ENCODE measurements at places on chromosomes 1 and 21.
A peak's percentile ranks its signal among the peaks of the same experiment; 100 is the strongest.

- DNase-seq: no peak
Measured at GRCh38 chr1:179807691-179808485, 64.8 kb downstream of the FAM163A start.

DNA sequence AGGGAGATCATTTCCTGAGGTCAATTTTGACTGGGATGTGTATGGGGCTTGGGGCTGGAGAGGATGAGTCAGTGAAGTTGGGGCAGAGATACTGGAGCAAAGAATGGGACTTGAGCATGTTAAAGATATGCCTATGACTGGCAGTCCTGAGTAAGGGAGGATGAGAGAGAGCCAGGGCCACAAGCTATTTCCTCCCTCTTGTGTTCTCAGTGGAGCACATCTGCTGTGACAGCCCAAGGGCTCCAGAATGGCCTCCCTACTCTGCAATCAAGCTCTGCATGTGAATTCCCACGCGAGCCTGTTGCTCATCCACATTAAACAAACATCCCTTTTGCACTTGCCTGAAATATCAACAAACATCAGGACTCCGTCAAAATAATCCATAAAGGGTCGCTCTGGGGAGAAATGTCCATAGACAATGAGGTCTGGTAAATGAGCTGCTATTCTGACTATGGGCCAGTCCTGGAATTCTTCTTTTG, 9.2 kb downstream of the ADCY10 start:
- DNase-seq: no peak

DNA sequence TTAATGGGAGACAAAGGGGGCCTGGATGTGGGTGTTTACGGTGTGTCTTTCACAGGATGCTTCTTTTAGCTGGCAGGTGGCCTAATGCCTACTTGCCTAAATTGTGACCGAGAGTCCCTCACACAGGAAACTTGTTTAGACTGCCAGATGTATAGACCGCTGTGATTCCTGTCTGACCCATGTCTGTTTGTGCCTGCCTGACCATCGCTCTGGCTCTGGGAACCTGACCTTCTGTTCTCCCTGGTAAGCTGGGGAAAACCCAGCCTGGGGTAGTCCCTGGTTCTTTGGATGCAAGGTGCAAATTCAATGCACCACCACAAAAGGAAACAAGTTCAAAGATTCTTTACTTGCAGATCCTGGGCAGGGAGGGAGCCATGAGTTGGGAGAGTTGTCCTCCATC, 68.4 kb downstream of the DMRTA2 start:
- DNase-seq: no peak

DNA sequence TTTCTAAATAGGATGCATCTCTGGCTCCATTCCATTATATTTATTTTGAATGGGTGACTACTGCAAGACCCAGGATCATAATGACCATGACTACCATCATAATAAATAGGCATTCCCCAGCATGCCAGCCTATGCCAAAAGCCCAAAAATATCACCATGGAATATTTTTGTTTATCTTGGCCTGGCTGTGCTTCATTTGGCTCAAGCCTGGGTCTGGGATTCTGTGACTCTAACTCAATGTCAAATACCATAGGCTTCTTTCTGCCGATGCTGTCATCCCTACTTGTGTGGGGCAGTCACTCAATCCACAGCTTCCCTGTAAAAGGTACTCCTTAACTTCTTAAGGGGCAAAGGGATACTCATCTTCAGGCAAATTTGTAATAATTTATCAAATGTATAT, 66.6 kb downstream of the DIRAS3 start:
- no peak for DNase-seq

GRCh38 chr21:27359141-27359540, 392.3 kb upstream of the ADAMTS5 start:
- DNase-seq: no peak

DNA sequence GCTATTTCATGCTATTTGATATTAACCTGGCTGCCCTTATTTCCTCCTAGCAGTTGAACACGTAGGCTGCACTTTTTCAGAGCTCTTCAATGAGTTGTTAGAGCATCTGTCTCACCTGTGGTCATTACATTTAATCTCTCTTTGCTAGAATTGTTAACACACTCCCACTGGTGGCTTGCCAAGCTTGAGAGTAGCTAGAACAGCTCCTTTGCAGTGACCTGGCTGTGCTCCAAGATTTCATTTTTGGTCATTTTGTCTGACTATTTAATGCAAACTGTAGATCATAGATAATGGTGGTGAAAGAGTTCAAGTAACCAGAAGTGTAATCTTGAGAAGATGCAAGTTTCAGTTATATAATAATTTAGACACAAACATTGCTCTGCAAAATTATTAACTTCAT, 105.6 kb downstream of the LRRC7 start:
- DNase-seq: no peak

GRCh38 chr1:200258447-200259375, 151.1 kb downstream of the ZNF281 start:
- DNase-seq: no peak

- DNase-seq: no peak
Measured at GRCh38 chr1:15570861-15571260, 14.0 kb downstream of the AGMAT start.

GRCh38 chr1:50105433-50105832, 3.3 kb upstream of the ELAVL4 start:
- DNase-seq: no peak

DNA sequence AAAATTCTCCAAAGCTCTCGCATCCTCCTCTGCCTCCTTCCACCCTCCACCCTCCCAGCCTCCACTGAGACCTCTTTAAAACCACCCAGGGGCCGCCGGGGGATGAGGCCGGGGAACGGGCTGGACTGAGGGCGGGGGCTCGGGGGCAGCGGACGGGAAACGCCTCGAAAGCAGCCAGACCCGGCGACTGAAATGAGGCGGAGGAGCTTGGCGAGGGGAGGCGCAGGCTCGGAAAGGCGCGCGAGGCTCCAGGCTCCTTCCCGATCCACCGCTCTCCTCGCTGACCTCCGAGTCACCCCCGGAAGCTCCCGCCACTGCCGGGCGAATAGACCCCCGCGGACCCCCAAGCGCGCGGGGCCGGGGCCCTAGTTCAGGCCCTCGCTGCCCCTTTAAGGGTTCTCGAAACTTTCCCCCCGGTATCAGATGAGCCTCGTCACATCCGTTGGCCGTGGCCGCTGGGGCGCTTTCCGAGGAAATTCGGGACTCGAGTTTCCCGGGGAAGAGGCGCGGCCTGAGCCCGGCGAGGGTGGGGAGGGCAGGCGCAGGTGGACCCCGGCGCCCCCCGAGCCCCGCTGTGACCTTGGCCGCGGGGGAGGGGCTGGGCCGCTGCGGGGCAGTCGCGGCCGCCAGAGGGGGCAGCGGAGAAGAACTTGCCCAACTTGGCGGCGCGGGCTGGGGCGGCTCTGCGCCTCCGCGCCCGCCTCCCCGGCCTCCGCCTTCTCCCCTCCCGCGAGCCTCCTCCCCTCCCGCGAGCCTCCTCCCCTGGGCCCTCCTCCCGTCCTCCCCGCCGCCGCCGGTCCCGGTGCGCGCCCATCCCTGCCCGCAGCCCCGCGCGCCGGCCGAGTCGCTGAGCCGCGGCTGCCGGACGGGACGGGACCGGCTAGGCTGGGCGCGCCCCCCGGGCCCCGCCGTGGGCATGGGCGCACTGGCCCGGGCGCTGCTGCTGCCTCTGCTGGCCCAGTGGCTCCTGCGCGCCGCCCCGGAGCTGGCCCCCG, at the start of gene BACE2:
Gene BACE2 (plus strand): TSS at position 813 of the 995 bp plus-strand sequence. CDS start 104 bp downstream, at position 917.
- DNase-seq: no peak

DNA sequence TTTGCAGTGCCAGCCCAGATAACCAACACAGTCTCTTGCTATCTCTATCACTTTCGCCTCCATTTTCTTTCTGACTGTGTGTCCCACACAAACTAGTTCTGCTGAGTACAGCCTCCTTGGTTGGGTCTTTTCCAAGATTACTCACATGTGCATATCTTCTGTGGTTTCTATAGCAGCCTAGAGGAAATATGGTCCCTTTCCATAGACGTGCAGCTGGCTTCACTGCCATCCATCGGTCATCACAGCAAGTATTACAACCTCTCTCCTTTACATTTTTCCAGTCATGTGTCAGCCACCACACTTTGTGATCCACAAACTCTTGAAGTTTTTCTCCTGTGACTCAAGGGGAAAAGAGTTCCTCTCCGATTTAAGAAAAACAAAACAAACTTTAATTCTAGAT, 893.4 kb upstream of the ADGRL4 start:
- DNase-seq: no peak

GRCh38 chr1:16980473-16981268, at the start of gene MFAP2:
MFAP2 (minus strand) TSS chr1:16980620; CDS start chr1:16978273, 2,347 bp downstream.
- DNase-seq: no peak

DNA sequence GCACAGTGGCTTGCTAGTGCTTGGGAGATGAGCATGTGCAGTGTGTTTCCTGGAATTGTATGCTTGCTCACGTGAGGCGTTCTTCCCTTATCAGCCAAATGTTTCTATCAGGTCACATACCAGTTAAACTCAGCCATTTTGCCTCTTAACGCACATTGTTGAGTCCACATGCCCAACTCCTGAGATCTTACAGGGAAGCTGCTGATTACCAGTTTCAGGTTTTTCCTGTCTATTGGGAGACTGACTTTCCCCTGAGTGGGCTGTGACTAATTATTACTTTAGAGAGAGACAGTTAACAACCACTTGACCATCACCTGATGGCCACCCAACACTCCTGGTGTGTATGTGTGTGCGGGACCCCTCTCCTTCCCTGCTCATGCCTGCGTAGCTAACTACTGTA, 161.3 kb upstream of the PTGFR start:
- DNase-seq: no peak

GRCh38 chr1:85133565-85134159, 67.2 kb downstream of the SYDE2 start:
- no peak for DNase-seq

- DNase-seq: peak; percentile 85
Measured at GRCh38 chr1:84780000-84780716, 89.9 kb upstream of the SSX2IP start.

GRCh38 chr1:101587741-101588140, 350.9 kb downstream of the S1PR1 start:
- no peak for DNase-seq

DNA sequence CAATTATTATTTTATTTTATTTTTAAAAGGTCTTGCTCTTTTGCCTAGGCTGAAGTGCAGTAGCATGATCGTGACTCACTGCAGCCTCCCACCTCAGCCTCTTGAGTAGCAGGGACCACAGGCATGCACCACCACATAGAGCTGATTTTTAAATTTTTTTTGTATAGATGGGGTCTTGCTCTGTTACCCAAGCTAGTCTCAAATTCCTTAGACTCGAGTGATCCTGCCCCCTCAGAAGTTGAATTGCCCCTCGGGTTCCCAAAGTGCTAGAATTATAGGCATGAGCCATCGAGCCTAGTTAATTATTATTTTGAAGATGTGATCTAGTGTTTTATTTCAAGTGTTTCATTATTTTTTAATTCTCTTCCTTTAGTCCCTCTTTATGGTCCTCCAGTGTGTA, 12.2 kb downstream of the MSH4 start:
- DNase-seq: no peak

- DNase-seq: no peak
Measured at GRCh38 chr1:30422251-30422650, 301.1 kb downstream of the MATN1 start.

DNA sequence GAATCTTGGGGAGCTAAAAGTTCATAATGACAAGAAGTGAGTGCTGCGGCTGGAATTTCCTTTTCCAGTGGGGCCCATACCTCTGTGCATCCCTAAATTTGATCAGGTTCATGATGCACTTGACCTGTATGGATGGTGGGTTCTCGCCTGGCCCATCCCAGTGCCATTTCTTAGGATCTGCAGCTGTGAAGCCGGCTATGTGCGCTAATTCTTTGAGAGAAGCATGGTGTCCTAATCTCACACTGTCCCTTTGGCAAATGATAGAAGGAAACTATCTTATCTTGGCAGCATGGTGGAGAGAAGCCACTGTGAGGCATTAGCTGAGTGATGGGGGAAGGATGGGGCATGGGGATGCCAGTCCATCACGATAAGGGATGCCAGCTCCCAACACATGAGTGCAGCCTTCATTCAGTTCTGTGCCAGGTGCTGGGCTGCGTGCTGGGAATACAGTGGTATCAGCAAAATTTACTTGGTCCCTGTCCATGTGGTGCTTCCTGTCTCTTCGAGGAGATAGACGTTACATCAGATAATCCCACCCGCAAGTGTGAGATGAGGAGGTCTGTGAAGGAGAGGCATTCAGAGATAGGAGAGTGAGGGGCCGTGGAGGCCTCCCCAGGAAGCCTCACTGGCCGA, 30.5 kb downstream of the STUM start:
- DNase-seq: no peak

- no peak for DNase-seq
Measured at GRCh38 chr1:35122311-35122710, 43.1 kb downstream of the ZMYM1 start.

- no peak for DNase-seq
Measured at GRCh38 chr21:33367309-33367973, 35.8 kb upstream of the IFNGR2 start.

- no peak for DNase-seq
Measured at GRCh38 chr1:21271550-21271949, 18.7 kb downstream of the ECE1 start.

GRCh38 chr1:156337888-156338179, 258 bp downstream of the CCT3 start:
- no peak for DNase-seq

DNA sequence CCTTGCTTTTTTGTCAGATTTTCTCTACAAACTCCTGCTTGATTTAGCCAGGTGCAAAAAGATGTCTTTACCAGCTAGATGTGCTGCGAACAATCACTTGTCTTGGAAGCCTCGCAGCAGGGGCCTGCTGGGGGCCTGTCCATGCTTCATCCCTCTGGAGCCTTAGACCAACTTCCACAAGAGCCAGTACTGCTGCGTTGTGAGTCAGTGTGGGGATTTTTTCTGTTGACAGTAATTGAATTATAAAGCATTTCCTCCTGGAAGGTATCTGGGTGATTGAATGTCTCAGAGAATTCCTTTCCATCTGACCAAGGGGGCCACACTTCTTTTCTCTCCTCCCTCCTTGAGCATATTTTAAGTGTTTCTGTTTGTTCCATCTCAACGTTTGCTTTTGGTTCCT, 40.4 kb upstream of the LDLRAP1 start:
- DNase-seq: no peak

GRCh38 chr1:89550995-89551394, 26.4 kb downstream of the LRRC8B start:
- DNase-seq: no peak

- no peak for DNase-seq
Measured at GRCh38 chr1:41213341-41213740, 28.8 kb downstream of the SCMH1 start.

DNA sequence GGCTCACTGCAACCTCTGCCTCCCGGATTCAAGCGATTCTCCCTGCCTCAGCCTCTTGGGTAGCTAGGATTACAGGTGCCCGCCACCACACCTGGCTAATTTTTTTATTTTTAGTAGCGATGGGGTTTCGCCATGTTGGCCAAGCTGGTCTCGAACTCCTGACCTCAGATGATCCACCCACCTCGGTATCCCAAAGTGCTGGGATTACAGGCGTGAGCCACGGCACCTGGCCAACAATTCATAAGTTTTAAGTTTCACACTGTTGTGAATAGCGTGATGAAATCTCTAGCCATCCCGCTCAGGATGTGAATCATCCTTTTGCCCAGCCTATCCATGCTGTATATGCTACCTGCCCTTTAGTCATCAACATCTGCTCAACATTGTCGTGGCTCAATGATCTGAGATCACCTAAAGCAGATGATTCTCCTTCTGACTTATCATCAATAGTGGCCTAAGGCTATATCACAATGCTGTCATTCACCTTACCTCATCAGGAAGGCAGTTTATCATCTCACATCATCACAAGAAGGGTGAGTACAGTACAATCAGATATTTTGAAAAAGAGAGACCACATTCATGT, 2.6 kb downstream of the PFDN2 start:
- DNase-seq: no peak
